ENCODE measurements at places on chromosomes 2 and 18.
A peak's percentile ranks its signal among the peaks of the same experiment; 100 is the strongest.

DNA sequence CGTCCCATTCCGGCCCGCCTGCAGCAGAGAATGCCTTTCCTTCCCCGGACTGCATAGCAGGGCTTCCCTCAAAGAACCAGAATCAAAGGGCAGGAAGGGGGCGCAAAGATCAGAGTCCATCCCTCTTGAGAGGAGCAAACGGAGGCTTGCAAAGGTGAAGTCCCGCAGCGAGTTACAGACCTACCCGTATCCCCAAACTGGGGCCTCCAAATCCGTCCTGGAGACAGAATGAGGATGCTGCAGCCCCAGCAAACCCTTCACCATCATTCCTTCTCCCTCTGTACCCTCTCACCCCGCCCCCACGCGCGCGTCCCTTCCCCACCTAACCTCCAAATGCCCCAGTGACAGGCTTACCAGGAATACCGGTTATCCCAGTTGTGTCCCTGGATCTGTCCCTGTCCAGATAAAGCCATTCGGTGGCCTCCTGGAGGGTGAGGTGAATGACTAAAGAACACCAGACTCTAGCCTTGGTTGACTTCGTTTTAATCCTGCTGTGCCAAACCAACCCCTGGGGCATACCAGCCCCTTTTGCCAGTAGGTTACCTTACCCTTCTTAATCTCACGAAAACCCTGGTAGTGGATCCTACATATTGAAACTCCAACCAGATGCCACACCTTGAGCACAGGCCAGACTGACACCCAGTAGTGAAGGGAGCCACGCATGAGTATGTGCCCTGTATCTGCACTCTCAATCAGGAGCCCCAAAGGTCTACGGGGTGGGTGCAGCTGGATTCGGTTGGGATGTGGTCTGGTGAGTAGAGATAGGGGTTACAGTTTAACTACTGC, 961 bp upstream of the SLC40A1 start:
- no peak for DNase-seq

GRCh38 chr18:75527848-75528685, 100.6 kb upstream of the SMIM21 start:
- no peak for DNase-seq

GRCh38 chr2:27313882-27314645, 5.8 kb upstream of the UCN start:
- no peak for DNase-seq

DNA sequence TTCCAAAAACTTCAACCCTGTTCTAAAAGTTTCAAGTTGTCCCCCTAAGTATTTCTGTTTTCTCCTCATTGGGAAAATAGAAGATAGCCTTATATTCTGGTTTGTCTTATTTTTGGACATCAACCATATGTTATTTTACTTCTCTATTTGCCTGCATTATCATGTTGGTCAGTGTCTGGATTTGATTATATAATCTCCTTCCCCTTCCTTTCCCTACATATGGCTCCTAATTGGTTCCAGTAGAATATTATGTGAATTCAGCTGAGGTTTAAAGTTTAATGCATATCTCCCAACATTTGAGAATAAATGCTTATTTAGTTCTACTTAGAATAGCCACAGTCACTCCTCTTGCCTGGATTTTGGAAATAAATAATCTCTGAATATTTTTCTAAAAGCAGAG, 66.9 kb downstream of the OXER1 start:
- DNase-seq, result no peak

- DNase-seq, result no peak
Measured at GRCh38 chr2:47657886-47658489, 125.0 kb upstream of the MSH6 start.

DNA sequence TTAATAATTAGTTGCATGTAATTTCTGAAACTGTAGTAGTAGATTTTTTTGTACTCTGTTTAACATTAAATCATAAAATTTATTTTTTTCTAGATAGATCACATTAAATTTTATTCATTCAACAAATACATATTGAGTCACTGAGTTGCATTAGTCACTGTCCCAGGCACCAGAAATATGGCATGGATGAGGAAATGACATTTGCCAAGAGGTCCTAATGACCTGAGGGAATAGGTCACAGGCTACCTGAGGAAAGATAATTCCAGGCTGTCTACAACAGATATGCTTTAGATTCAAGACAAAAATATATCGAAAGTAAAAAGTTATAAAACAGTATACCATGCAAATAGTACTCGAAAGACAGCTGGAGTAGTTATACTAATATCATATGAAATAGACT, 852.4 kb upstream of the ACVR2A start:
- no peak for DNase-seq

DNA sequence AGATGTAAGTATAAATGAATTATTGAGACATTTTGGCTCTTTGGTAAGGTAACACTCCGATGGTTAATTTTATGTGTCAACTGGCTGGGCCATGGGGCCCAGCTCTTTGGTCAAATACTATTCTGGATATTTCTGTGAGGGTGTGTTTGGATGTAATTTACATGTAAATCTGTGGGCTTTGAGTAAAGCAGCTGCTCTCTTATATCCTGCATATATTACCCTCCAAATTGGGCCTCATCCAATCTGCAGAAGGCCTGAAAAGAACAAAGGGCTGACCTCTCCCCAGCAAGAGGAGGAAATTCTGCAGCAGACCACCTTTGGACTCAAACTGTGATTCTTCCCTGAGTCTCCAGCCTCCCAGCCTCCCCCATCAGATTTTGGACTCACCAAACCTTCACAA, 464.1 kb downstream of the PLCL1 start:
- DNase-seq, result no peak

DNA sequence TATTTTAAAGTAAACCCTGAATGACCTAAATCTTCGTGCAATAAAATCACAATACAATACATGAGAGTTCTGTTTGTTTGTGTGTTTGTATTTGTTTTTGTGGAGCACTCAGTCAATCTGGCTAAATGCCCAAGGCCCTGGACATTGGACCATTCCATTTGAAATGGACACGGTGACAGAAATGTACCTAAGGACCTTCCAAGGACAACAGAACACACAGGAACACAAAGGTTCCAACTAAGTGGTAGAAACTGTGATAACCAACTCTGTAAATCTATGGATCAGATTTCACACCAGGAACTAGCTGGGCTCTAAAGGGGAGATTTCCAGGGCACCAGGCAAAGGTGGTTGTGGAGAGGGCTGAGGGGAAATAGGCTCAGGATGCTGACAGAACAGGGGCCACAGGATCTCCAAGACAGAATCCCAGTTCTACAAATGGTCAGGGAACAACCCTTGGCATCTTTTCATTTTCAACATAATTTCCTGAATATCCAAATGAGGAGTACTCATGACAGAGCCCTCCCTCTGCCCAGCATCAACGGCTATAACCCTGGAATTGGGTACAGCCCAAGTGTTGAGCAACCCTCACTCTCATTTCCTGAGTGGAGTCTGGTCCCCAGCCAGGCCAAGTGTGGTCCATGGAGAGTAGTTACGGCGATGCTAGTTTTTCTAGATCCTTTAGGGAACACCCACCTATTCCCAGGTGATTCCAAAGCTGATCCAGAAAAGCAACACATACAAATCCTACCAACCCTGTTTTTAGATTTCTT, 78.4 kb downstream of the NCKAP5 start:
- no peak for DNase-seq

- peak; percentile 73 for DNase-seq
Measured at GRCh38 chr2:25098670-25099486, 57.0 kb downstream of the EFR3B start.

GRCh38 chr2:101725515-101726192, 28.1 kb downstream of the MAP4K4 start:
- no peak for DNase-seq

GRCh38 chr2:43538034-43538670, 57.7 kb downstream of the THADA start:
- DNase-seq, result no peak

DNA sequence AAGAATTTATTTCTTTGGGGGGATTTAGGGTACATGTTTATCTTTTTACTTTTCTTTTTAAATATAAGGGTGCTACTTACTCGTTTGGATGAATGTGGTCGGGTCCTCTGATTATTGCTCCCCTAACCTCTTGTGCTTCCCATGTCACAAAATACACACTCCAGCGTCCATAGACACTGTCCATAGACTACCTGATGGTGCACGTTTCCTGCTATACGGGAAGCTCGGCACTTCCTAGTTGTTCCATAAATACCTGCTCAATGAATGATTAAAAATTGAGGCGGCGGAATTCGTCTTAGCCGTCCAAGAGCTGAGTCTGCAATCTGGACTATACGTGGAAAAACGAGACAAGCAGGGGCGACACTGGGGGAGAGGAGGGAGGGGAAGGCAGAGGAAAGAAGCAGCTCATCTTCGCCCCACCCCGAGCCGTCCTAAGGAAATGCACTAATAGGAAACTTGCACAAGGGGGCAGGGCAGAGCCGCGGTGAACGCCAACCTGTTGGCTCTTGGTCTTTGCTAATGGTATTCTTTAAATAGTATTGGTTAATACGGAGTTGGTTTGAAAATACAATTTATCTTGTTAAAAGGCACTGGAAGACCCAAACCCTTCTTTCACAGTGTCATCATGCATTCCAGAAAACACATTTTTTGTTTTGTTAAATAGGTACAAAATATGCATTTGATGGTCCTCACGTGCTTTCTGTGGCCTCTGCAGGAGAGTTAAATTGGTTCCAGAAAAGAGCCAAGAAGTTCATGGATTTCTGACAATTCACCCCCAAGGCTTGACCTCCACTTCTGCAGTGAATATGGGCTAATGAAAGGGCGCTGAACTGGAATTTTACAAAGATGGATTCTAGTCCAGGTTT, 73.0 kb upstream of the KCTD1 start:
- DNase-seq, result peak; percentile 62

- DNase-seq, result no peak
Measured at GRCh38 chr2:143029141-143029540, 100.1 kb upstream of the ARHGAP15 start.

- DNase-seq, result no peak
Measured at GRCh38 chr2:233803292-233803911, 25.3 kb downstream of the MROH2A start.

DNA sequence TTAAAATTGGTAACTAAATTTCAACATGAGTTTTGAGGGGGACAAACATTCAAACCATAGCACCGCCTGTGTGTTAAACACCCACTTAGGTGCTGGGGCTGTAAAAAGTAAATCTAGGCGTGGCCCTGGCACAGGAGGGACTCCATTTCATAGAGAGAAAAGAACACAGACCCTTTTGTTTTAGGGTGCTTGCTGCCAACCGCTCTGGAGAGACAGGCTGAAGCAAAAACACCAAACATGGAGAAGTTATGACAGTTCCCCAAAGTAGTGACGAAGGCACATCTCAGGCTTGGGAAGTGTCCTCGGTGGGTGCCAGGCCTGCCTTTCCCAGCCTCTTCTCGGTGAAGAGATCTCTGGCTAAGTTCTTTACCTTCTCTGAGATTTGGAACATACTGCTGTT, 5.1 kb downstream of the ACTG2 start:
- DNase-seq, result no peak

DNA sequence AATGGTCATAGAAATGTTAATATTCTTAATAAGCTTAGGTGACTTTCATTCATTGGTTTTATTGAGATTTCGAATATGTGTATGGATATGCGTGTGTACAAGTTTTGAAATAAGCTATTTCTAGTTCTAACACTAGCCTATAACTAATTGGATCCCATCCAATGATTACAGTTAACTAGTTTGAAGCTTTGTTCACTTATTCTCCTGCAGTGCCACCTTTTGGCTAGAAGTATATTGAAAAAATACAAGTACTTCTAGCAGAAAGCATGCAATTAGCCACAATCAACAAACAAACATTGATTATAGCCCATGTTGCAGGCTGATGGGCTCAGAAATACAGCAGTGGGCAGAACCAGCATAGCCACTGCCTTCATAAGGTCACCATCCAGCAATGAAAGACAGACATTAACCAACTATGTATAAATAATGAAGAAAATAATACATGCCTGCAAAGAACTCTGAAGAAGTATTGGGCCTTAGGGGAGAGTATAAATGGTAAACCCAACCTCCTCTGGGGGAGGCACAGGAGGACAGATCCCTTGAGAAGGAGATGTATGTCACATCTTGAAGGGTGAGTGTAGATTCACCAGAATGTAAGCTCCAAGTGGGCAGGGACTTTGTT, 5.1 kb upstream of the PIEZO2 start:
- peak; percentile 46 for DNase-seq

GRCh38 chr2:77046339-77046738, 475.8 kb downstream of the LRRTM4 start:
- DNase-seq, result no peak

- no peak for DNase-seq
Measured at GRCh38 chr2:37784071-37784758, 112.8 kb upstream of the CDC42EP3 start.

- no peak for DNase-seq
Measured at GRCh38 chr18:24417480-24417879, 9.0 kb upstream of the IMPACT start.

- no peak for DNase-seq
Measured at GRCh38 chr2:21427606-21428005, 303.8 kb downstream of the TDRD15 start.

DNA sequence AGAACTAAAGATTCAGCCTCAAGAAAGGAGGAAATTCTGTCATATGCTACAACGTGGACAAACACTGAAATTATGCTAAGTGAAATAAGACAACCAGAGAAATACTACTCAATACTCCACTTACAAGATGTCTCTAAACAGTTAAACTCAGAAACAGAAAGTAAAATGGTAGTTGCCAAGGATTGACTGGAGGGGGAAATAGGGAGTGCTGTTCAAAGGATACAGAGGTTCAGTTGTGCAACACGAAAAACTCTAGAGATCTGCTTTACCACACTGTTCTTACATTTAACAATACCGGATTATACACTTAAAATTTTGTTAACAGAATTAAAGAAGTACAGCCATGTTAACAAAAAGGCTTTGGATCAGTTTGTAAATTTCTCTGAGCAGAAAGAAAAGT, 39.8 kb upstream of the C2orf15 start:
- peak; percentile 65 for DNase-seq

DNA sequence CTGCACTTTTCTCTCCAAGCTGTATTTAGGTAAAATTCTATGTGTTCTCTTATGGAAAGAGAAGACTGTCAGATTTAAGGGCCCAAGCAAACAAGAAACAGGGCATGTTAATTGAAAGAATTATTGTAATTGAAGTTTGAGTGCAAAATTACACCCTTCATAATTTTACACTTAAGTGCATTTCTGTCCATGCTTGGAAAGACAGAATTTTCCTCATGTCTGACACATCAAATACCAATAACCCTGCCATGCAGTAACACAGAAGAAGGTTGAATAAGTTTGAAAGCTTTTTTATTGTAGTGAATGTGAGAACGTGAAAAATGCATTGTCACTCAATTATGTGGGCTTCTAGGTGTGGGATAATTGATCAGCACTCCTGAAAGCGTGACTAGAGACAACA, 52.9 kb upstream of the PARD3B start:
- DNase-seq, result no peak

GRCh38 chr2:29373870-29374269, 258.7 kb downstream of the CLIP4 start:
- DNase-seq, result no peak

GRCh38 chr2:69082430-69082997, 69.5 kb downstream of the ANTXR1 start:
- DNase-seq, result peak; percentile 83

GRCh38 chr2:31287654-31288053, 53.7 kb downstream of the EHD3 start:
- DNase-seq, result no peak

Data from inflammatory macrophage treated with lipopolysaccharide for 4 hours (primary cell).